ENCODE measurements at places on chromosomes 16 and 17. TPM values are rescaled to one million over a fixed set of nuclear protein-coding genes. Genes with fewer than 3 reads are reported as not detected.

DNA sequence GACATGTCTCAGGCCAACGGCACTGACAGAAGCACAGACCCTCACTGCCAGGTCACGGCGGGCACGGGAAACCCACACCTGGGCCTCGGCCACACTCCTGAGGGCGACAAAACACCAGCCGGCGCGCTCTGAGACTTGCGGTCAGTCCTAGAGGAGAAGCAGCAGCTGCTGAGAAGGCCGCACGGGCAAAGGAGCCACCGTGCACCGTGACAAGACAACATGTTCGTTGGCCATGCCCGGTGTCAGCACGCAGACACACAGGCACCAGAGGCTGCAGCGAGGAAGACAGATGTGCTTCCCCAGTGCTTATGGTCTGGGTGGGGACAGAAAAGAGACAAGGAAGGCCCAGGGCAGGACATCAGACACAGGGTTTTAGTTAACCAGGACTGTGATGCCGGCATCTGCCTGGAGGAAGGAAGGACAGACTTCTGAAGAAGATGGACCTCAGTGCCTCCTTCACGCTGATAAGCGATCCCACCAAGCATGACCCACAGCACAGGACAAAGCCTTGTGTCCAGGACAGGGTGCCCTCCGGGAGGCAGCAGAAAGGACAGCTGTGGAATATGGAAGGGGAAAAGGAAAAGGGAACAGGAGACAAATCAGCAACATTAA, 84.0 kb downstream of the ANKRD11 start:
- DNase-seq = no peak

- DNase-seq = no peak
Measured at GRCh38 chr16:68131813-68132706, 46.9 kb downstream of the NFATC3 start.

DNA sequence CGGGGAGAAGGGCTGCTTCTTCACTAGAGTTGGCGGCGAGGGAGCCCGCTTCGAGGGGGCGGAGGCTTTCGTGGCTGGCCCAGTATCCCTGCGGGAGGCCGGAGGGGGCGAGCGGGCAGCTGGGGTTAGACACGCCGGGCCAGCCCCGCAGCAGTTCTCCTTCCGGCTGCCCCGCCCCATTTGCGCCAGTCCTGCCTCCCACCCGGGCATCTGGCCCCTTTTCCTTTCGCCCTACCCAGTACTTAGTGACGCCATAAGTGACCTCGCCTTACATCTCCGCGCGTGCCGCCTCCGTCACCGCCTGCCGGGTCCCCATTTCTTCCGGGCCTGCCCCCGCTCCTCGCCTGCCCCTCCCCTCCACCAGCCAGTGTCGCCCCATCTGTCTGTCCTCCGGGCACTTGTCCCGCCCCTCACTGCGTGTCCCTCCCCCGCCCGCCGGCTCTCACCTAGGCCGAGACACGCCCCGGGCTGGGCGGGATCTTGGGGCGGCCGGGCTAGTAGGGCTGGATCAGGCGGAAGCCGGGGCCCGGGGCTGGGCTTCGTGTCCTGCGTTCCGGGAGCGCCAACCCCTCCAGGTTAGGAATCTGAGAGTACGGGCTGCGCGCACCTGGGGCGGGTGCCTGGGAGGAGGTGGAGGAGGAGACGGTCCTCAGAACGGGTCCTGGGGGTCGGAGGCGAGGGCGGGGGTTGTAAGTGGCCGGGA, 14.3 kb downstream of the SPATA32 start:
- DNase-seq = peak; percentile 66

- DNase-seq = no peak
Measured at GRCh38 chr16:70703835-70704381, 18.1 kb upstream of the MTSS2 start.

- DNase-seq = no peak
Measured at GRCh38 chr17:5600041-5600440, 15.7 kb upstream of the NLRP1 start.

The CES4A gene
- total RNA-seq = 18.6 TPM

DNA sequence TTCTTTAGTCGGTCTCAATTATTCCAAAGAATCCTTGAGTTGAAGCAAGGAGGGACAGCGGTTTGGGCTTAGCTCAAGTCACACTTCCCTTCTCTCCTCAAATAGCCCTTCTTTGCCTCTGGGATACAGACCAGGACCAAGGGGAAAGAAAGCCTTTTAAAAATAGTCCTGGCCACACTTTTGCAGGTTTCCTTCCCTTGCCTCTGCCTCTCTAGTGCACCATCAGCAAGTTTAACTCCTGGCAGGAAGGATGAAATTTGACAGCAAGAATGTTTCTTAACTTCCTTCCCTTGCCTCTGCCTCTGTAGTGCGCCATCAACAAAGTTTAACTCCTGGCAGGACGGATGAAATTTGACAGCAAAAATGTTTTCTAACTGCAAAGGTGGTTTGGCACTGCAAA, 7.2 kb upstream of the G6PC1 start:
- no peak for DNase-seq

The FAM20A gene
- 104 TPM for total RNA-seq

DNA sequence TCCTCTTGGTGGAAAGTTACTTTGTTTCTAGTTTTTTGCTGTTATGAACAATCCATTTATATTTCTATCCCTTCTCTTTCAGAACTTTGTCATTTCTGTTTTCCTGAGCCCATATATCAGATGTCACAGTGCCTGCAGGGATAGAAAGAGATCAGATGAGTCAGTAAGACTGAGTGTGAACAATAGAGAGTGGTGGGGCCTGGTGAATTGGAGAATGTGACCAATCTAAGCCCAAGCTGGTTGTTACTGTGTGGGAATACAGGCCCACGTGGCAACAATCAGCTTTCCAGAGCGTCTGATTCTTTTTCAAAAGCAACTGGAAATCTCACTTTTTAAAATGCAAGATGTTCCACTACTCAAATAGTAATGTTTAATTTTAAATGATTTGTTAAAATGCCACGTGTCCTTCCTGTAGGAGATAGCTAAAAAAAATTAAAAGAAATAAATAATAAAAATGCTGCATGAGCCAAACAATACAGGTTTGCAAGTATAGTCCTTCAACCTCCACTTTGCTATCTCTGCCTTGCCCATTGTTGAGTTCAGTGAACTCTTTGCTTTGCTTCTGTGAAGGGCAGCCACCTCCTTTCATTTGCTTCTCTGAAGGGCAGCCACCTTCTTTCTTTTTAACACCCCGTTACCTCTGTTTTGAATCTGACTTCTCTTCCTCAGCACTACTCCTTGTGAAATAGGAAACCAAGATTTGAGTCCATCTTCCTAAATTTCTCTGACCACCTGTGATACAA, 9.6 kb downstream of the DCTN5 start:
- DNase-seq = no peak

GRCh38 chr16:4847774-4848587, 700 bp downstream of the UBN1 start:
- no peak for DNase-seq

GRCh38 chr16:21694609-21695008, 30.8 kb downstream of the OTOA start:
- no peak for DNase-seq

The TMEM114 gene
- not detected for total RNA-seq

The ZNF646 gene
- total RNA-seq = 22.5 TPM

DNA sequence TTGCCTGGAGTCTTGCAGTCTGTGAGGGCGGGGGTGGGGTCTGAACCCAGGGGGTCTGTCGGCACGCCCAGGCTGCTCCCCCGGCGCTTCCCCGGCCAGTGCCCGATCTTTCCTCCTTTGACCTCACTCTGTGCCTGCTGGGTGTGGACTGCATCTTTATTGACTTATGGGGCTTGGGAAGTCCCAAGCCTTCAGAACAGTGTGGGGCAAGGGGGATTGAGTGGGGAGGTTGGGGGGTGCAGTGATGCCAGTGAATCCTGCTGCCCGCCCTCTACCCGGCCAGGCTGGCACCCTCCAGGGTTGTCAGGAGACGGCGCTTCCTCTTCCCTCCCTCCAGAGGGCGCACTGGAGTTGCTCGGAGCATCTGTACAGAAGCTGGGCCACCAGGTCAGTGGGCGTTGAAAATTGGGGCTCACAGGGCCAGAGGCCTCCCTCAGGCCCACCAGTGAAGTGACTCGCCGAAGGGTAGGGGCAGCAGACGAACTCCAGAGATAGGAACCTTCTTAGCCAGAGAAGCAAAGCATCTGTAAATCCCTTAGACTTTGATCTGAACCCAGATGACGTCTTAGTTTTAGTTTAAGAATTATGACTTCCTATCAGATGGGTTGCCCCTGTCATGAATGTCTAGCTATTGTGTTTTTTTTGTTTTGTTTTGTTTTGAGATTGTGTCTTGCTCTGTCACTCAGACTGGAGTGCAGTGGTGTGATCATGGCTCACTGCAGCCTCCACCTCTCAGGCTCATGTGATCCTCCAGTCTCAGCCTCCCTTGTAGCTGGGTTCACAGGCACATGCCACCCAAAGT, 184.8 kb upstream of the CIBAR2 start:
- no peak for DNase-seq

The NXN gene
- 6.6 TPM for total RNA-seq

- no peak for DNase-seq
Measured at GRCh38 chr16:3065742-3066439, 451 bp downstream of the IL32 start.
